ENCODE measurements at places on chromosomes 5 and 9. TPM values are rescaled to one million over a fixed set of nuclear protein-coding genes. Genes with fewer than 3 reads are reported as not detected.

Gene ADAMTS16
- 0.04 TPM for polyA plus RNA-seq

DNA sequence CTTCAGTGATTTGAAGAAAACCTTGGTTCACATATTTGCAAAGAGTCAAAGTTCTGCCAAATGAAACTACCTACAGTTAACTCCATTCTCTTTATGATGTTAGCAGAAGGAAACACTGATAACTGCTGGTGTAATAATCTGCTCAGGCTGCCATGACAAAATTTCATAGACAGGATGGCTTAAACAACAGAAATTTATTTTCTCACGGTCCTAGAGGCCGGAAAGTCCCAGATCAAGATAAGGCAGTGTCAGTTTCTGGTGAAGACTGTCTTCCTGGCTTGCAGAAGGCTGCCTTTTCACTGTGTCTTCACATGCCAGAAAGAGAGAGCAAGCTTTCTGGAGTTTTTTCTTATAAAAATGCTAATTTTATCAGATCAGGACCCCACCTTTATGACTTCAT lies 102.4 kb upstream of the PARP8 start:
- DNase-seq = no peak

Gene LCN9
- polyA plus RNA-seq = not detected

DNA sequence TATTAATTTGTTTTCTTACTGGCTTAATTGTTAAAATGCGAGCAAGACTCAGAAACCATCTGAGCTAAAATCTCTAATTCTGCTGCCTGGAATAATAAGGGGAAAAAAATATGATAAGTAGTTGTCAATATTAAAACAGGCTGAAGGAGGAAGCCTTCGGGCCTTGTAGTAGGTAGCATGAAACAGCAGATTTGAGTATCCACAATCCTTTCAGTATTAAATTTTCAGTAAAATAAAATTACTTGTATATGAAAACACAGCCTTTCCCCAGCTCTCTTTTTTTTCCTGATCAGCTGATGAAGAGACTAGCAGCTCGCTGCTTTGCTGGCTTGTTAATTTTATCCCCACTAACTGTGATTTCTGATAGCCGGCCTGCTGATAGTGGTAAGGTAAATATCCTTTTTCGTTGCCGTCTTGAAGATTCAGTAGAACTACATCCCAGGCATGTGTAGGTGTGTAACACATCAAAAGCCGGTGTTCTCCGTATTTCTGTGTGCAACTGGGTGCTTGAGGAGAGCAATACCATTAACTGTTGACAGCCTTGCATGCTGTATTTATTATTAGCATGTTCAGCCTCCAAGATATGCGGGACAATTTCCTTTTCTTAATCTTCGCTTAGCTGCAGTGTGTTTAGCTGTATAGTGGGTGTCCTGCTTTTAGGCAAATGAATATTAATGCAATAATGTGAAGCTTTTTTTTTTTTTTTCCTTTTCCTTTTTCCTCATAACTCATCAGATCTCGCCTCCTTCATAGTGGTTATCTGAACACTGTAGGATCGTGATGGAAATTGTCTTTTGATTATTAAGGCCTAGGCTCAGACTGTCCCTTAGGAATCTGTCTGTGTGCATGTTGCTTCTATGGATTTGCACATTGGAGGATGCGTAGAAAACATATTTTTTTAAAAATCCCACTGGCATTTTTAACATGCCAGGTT lies 144.6 kb downstream of the SMARCA2 start:
- DNase-seq = no peak

DNA sequence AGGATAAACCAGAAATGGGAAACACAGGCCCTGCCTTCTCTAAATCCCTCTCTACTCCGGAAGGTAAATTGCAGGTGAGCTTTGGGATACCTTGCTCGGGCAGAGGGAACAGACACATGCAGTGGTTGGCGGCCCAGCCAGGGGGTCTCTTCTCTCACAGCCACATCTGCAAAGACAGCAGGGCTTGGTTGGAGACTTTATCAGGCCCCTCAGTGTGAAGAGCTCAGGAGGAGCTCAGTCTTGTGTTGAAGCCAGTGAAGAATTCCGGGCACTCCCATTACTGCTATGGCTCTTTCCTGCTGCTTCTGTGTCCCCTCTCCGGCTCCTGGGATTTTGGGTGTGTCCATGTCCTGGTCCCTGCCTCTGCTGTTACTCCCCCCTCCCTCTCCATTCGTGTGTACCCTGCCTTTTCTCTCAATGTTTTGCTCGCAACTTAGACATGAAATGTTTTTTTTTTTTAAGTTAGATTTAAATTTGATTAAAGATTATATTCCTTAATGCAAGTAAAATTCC lies 99.8 kb downstream of the TRIO start:
- DNase-seq = no peak

Gene OLFM1
- polyA plus RNA-seq = 23.1 TPM

DNA sequence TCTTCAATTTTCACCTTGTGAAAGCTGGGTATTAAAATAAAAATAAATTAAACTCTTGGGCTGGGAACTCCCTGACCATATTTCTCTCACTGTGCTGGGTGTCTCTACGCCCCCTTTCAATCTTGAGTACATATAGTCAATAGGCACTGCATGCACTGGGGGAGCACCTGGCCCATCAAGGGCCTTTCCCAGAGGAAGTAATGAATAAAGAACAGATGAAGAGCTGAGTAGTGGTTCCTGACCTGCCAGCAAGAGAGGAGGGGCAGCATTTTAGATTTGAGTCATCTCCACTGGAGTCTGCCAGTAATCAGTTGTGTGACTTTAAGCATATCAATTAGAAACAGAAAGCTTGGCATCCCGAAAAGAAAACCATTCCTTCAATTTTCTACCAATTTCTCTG lies 6.2 kb downstream of the MAPKAP1 start:
- DNase-seq = no peak

DNA sequence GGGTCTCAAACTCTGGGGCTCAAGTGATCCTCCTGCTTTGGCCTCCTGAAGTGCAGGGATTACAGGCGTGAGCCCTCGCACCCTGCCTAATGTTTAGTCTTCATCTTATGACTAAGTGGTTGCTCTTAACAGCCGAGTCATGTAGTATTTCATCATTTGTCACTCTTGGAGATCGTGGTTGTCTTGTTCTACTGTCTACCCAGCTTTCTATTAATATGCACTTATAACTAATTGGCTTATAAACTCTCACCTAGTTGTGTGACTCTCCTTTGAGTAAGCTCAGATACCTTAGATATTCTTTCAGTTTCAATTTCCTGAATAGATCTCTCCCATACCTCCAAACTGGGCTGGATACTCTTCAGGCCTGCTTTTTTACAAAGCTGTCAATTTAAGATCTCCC lies 19.9 kb downstream of the SLC44A1 start:
- DNase-seq = no peak

GRCh38 chr9:103731541-103731940 lies 362.6 kb upstream of the SMC2 start:
- DNase-seq = no peak

GRCh38 chr5:26700759-26701384 lies 337.5 kb downstream of the CDH9 start:
- no peak for DNase-seq

GRCh38 chr5:82466986-82467561 lies 188.9 kb upstream of the RPS23 start:
- DNase-seq = no peak

DNA sequence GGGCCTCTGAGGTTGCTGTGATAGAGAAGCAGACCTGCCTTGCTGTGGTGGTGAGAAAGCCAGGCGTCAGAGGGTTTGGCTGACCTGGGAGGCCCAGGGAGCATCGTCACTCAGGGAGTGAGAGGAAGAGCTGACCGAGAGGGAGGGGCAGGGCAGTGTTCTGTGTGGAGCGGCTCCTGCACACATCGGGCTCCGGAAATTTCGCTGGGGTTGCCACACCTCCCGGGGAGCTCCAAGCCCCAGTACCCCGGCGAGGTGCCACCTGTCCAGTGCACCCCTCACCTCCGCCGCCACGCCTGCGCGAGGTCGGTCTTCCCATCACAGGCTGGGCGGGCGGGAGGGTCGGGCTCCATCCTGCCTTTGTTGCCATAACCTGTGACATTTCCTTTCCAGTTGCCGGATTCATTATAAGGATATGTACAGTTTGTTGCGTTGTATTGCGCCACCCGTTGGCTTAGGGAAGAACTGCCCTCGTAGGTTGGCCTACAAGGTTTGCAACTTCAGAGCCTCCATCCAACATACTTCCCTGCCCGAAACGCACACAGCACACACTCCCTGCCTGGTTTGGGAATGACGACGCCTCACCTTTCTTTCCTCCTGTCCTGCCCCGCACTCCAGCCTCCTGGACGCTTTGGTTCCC lies 223.2 kb downstream of the CACNA1B start:
- DNase-seq = no peak

Gene PCDHB7
- 0.16 TPM for polyA plus RNA-seq

DNA sequence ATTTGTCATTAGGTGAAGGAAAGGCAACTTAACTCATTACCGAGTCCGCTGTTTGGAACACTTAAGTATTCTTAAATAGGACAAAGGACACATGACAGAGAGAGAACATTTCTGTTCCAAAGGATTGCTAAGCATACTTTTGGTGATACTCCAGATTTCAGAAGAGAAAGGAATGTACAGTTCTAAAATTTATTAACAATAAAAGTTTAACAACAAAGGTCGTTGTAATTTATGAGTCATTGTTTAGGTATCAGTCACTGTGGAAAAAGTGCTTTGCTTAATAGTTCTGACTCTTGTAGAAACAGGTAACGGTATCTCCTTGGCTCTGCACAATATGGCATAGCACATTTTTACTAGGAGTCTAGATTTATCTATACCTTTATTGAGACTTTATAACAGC lies 36.3 kb upstream of the PAM start:
- DNase-seq = no peak

Gene DIAPH1
- 147 TPM for polyA plus RNA-seq

DNA sequence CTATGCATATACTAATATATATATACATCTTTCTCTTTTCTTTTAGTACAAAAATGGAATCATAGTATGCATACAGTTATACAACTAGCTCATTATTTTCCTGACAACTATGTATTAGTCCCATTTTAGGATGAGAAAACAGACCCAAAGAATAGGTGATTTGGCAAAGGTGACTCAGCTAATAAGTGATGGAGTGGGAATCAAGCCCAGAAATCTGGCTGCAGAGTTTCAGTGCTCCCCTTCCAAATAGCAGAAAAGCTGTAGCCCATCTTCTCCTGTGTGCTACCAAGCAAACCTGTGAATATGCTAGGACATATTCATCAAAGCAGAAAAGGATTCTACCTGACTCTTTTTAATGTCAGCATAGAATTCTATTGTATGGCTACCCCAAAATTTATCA lies 114.7 kb downstream of the ARL15 start:
- DNase-seq = no peak

DNA sequence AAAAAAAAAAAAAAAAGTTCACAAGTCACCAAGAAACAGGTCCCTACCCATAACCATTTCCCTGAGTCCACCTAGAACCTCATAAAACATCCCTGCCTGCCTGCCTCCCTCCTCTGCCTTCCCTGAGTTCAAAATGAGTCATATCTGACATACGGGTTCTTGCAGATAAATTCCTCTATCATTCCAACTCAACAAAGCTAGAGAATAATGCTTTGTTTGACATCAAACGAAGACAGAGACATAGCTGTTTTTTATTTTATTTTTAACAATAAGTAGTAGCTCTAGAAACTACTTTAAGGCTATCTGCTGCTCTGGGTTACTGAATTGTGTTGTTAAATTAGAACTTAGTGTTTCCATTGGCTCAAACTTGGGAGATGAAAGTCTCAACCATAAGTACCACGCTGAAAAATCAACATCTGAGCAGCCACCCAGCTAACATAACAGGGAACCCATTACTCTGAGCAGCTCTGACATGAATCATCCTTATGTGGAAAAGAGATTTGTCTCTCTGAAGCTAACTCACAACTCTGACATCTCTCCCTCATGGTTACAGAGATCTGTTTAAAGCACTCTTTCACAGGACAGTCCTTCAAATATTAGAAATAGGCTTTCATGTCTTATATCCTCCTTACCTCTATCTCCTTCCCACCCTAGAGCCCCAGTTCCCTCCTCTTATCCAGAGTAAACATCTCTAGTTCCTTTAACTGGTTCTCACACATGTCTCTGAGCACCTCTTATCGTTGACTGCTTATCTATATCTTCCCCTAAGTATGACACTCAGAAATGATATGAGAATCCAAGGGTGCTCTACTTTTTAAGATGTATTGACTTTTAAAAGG lies 12.1 kb downstream of the TMEM245 start:
- DNase-seq = no peak

GRCh38 chr9:129006328-129007034 lies 21.6 kb downstream of the SH3GLB2 start:
- DNase-seq = peak; percentile 60

- peak; percentile 39 for DNase-seq
Observed at GRCh38 chr9:135583688-135584011, 22.1 kb downstream of the PAEP start.

DNA sequence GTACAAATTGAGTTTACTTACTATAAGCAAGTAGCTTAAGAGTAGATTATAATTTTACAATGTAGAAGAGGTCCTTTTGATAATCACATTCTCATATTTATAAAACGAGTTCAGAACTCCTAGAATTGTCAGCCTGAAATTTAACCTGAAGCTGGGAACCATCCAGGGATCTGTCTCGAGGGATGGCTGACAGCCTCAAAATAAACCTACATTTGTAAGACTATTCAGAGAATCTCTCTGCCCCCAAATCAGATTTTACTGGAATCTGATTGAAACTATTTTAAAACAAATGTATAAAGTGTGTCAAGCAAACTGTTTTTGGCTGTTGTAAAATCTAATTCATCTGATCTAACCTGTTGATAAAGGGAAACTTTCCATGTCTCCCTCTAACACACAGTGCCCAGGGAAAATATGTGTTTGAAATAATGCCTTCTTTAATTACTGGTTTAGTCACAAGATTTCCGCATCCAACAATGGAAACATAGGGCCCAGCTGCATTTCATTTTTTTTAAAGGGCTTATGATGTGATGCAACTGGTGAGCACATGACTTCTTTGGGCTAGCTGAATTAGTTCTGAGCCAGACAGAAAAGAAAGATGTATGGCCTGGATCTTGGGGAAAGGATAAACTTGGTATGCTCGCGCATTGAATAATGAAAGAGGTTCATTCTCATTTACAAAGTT lies 30.3 kb downstream of the SLC25A46 start:
- DNase-seq = no peak

All from psoas muscle (tissue), 8 donors.